ENCODE measurements at places on chromosomes 3 and 15. TPM values are rescaled to one million over a fixed set of nuclear protein-coding genes. Genes with fewer than 3 reads are reported as not detected.
A peak's percentile ranks its signal among the peaks of the same experiment; 100 is the strongest.

- H3K27me3 ChIP-seq, result no peaks in the 10 kb centered on the region
- no peak for DNase-seq
- no peaks in the 10 kb centered on the region for H3K4me1 ChIP-seq
- no peak overlapping the region for H3K27ac ChIP-seq
These were observed 206.9 kb upstream of the BHLHE40 start for GRCh38 chr3:4772171-4772804.

- H3K27ac ChIP-seq, result no peak overlapping the region
- H3K4me3 ChIP-seq, result no peak overlapping the region
- no peaks in the 10 kb centered on the region for H3K27me3 ChIP-seq
- H3K36me3 ChIP-seq, result peaks cover 7% of the 10 kb centered on the region
- DNase-seq, result no peak
- H3K4me1 ChIP-seq, result no peaks in the 10 kb centered on the region
These were observed 11.0 kb downstream of the FYCO1 start for GRCh38 chr3:45984331-45985312.

DNA sequence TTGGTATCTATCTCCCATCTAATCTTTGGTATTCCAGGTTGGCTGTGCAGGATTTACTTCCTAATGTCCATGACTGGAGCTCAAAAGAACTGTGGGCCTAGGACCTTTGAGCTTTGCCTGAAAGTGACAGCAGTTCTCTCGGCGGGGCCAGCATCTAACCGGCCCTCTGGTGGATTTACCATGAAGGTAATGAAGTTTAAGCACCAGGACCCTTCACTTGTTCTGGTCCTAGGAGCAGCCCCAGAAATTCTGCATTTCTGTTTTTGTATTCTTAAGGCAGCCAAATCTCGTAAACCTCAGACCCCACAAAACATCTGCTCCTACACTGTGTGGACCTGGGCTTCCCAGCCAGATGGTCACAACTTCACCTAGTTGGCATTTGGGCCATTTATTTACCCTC, 13.0 kb downstream of the CALML4 start:
- DNase-seq, result no peak
- H3K27ac ChIP-seq, result no peak overlapping the region
- H3K4me3 ChIP-seq, result no peak overlapping the region
- H3K4me1 ChIP-seq, result no peaks in the 10 kb centered on the region

GRCh38 chr3:152834776-152835600, at the start of gene P2RY1:
Gene P2RY1, plus strand, starts transcription at chr3:152835131. Its CDS starts 652 bp downstream, at chr3:152835783.
- H3K36me3 ChIP-seq, result no peaks in the 10 kb centered on the region
- H3K4me3 ChIP-seq, result peak within 1 kb of the TSS; percentile 60
- H3K27me3 ChIP-seq, result peaks cover 37% of the 10 kb centered on the region
- no peak within 1 kb of the TSS for H3K27ac ChIP-seq

CYP8B1 gene
- total RNA-seq, result not detected

ZNF774 gene
- 1.9 TPM for total RNA-seq

- H3K4me3 ChIP-seq, result no peak overlapping the region
- no peaks in the 10 kb centered on the region for H3K36me3 ChIP-seq
- H3K27ac ChIP-seq, result no peak overlapping the region
- DNase-seq, result no peak
- no peaks in the 10 kb centered on the region for H3K27me3 ChIP-seq
- no peaks in the 10 kb centered on the region for H3K4me1 ChIP-seq
These were observed 104.4 kb downstream of the FMN1 start for GRCh38 chr15:33089878-33090757.

LRTM1 gene
- total RNA-seq, result not detected

- H3K36me3 ChIP-seq, result no peaks in the 10 kb centered on the region
- H3K27me3 ChIP-seq, result no peaks in the 10 kb centered on the region
- H3K4me1 ChIP-seq, result peaks cover 9% of the 10 kb centered on the region
- no peak overlapping the region for H3K4me3 ChIP-seq
These were observed 643.8 kb downstream of the SQOR start for GRCh38 chr15:46278486-46279090.

DNA sequence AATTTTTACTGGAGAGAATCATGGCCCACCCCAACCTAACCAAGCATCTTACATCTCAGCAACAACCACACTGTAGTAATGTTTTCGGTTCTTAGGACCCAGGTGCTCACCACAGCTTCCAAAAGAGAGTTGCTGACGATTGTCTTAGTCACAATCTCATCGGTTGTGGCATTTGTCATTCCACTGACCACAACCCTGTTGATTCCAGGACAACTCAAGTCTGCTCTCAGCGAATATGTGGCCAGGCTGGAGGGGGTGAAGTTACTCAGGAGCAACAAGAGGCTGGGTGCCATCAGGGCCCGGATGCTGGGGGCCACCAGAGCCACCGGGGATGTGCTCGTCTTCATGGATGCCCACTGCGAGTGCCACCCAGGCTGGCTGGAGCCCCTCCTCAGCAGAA, 25.9 kb downstream of the GALNT15 start:
- no peak overlapping the region for H3K4me3 ChIP-seq
- H3K36me3 ChIP-seq, result no peaks in the 10 kb centered on the region
- no peak for DNase-seq
- no peaks in the 10 kb centered on the region for H3K27me3 ChIP-seq
- no peak overlapping the region for H3K27ac ChIP-seq
- H3K4me1 ChIP-seq, result peaks cover 7% of the 10 kb centered on the region

DNA sequence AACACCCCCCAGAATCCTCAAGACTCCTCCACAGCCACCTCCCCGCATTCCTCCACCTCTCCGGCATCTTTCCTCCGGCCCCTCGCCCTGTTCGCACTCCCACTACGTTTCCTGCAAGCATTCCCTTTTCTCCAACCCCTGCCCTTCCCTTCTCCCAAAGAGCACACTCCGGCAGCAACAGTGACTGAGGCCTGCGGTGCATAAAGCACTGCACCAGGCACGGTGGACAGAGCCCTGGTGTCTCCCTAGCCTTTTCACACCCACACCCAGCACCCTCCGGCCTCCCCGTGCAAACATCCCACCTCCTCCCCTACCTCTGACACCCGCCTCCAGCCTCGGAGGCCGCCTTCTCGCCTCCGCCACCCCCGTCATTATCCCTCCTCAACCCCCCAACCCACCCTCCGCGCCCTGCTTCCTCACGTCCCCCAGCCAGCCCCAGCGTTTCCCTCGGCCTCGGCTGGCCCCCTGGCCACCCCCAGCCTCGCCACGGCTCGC, 577 bp downstream of the ZNF148 start:
- no peaks in the 10 kb centered on the region for H3K27me3 ChIP-seq
- no peaks in the 10 kb centered on the region for H3K36me3 ChIP-seq
- H3K4me1 ChIP-seq, result peaks cover 12% of the 10 kb centered on the region
- peak overlapping the region; percentile 85 for H3K4me3 ChIP-seq
- DNase-seq, result peak; percentile 62
- peak overlapping the region; percentile 79 for H3K27ac ChIP-seq

KCNMB3 gene
- 4.4 TPM for total RNA-seq

CCK gene
- 1.1 TPM for total RNA-seq

GRCh38 chr15:38972831-38973230, 408.2 kb upstream of the RASGRP1 start:
- no peaks in the 10 kb centered on the region for H3K4me1 ChIP-seq
- no peak overlapping the region for H3K27ac ChIP-seq
- no peak for DNase-seq
- no peaks in the 10 kb centered on the region for H3K36me3 ChIP-seq
- H3K27me3 ChIP-seq, result no peaks in the 10 kb centered on the region

- no peak for DNase-seq
- H3K4me3 ChIP-seq, result no peak overlapping the region
- H3K36me3 ChIP-seq, result no peaks in the 10 kb centered on the region
- peaks cover 16% of the 10 kb centered on the region for H3K27me3 ChIP-seq
- no peak overlapping the region for H3K27ac ChIP-seq
These were observed 5.0 kb downstream of the MYO5A start for GRCh38 chr15:52523647-52524046.

DNA sequence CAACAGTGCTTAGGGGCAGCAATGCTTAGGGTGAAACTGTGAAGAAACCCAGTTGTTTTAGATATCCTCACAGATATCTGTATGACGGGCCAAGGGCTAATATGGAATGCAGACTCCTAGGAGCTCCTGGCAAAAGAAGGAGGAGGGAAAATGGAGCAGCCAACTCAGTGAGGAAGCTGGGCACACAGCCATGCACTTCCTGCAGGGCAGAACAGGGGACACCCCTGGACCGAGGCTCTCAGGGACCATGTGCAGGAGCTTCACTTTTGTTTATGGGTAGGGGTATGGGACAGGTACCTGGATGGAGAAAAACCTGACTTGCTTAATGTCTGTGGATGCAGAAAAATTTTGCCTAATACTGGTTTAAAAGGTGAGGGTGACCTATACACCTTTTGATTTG, 20.2 kb downstream of the NIPA1 start:
- no peak overlapping the region for H3K4me3 ChIP-seq
- DNase-seq, result no peak
- H3K36me3 ChIP-seq, result no peaks in the 10 kb centered on the region
- no peaks in the 10 kb centered on the region for H3K27me3 ChIP-seq
- H3K27ac ChIP-seq, result no peak overlapping the region

ALDH1L1 gene
- total RNA-seq, result 0.60 TPM

GRCh38 chr15:52261498-52262242, 33.9 kb downstream of the MYO5C start:
- peak; percentile 89 for DNase-seq
- H3K4me3 ChIP-seq, result no peak overlapping the region
- no peaks in the 10 kb centered on the region for H3K27me3 ChIP-seq

GRCh38 chr15:85499371-85499887, 119.0 kb downstream of the AKAP13 start:
- peaks cover 47% of the 10 kb centered on the region for H3K4me1 ChIP-seq
- H3K4me3 ChIP-seq, result no peak overlapping the region
- DNase-seq, result no peak
- H3K36me3 ChIP-seq, result no peaks in the 10 kb centered on the region

DNA sequence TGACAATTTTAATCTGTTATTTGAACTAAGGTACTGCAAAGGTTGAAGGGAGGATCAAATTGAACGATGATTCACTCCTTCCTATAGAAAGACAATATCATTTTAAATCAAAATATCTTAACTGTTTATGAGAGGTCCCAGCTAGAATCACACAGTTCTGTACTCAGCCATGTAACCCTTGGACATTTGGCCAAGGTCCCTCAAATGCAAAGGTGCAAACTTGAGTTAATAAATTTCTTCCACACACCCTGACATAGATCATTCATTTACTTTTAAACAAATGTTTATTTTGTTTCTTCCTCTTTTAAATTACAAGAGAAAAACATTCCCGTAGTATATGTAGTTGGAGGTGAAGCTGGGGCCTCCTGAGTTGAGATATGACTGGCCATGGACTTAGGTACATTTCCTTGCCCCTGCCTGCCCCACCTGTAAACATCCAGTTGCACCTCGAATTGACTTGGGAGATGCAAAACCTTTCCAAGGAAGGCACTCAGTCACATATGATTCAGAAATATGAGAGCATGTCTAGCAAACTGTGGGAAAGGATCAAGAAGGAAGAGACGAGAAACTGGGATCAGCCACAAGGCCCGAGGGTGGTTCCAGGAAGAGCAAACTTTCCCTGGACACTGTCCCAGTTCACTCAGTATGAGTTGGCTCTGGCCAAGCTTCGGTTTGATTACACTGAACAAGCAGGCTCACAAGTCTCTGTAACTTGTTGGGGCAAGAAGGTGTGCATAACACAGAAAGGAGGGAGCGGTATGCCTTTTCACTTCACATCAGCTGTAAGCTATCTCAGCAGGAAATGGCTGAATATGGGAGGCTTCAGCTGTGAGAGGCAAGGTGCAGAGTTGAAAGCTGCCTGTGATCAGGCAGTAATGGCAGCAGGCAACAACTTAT, 6.7 kb downstream of the TNFSF10 start:
- DNase-seq, result no peak
- no peaks in the 10 kb centered on the region for H3K36me3 ChIP-seq
- no peaks in the 10 kb centered on the region for H3K4me1 ChIP-seq

DNA sequence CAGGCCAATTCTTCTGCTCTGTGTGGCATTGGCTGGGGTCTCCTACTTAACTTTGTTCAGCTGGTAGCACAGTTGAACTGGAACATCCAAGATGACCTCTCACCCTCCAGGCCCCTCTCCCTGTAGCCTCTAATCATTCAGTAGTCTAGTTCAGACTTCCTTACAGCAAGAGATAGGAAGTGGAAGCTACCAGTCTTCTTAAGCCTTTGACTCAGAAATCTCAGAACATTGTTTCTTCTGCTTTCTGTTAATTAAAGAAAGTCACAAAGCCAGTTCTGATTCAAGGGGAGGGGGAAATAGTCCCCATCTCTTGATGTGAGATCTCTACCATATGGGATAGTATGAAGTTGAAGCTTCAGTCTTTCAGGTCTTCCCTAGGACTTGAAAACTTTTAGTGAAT, 18.8 kb upstream of the SACM1L start:
- no peak for DNase-seq
- H3K36me3 ChIP-seq, result no peaks in the 10 kb centered on the region
- no peaks in the 10 kb centered on the region for H3K4me1 ChIP-seq
- H3K27ac ChIP-seq, result no peak overlapping the region
- no peak overlapping the region for H3K4me3 ChIP-seq

SLC33A1 gene
- total RNA-seq, result 21.8 TPM

DNA sequence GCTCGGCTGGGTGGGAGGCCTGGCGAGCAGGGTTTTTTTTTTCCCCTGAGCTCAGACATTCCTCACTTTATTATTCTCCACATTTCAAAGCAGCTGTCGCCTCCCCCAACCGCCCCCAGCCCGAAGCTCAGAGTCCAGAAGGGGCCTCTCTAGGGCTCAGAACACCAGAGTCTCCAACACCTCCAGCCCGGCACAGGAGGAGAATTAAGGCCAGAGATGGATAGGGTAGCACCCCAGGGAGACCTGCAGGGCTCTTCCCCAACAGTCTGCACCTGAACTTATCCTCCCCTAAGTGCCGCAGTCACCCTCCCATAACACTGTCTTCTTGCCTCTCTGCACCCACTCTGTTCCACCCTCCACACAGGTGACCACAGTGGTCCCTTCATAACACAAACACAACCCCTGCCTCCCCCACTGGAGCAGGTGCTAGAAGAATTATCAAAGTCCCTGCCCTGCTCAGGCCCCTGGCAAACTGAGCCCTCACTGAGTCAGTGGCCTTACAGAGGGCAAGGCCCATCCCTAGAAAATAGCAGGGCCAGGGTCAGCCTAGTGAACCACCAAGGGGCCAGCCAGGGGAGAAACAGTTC, 14.1 kb downstream of the MYL3 start:
- no peak overlapping the region for H3K4me3 ChIP-seq
- H3K27me3 ChIP-seq, result no peaks in the 10 kb centered on the region
- H3K4me1 ChIP-seq, result peaks cover 4% of the 10 kb centered on the region

GRCh38 chr3:192449036-192449435, 278.3 kb downstream of the FGF12 start:
- no peaks in the 10 kb centered on the region for H3K27me3 ChIP-seq
- no peak overlapping the region for H3K4me3 ChIP-seq
- DNase-seq, result no peak
- H3K27ac ChIP-seq, result no peak overlapping the region
- no peaks in the 10 kb centered on the region for H3K36me3 ChIP-seq

All from neural progenitor cell (in vitro differentiated cells).